Daoy (cell line): ENCODE measurements at places on chromosomes 7 and 10. TPM values are rescaled to one million over a fixed set of nuclear protein-coding genes. Genes with fewer than 3 reads are reported as not detected.

The NFE2L3 gene
- total RNA-seq: 273 and 296 TPM in 2 replicates

The BHLHA15 gene
- total RNA-seq: not detected in 2 replicates

The VSTM2A gene
- 0.23 TPM in 1 of 2 replicates, not detected in the other for total RNA-seq

The CDNF gene
- total RNA-seq: not detected in 2 replicates

The PON1 gene
- total RNA-seq: not detected in 2 replicates

The PTF1A gene
- not detected in 2 replicates for total RNA-seq

The GRM3 gene
- not detected in 2 replicates for total RNA-seq

- no peak for DNase-seq
Observed at GRCh38 chr7:101560856-101561255, 68.2 kb downstream of the MYL10 start.

DNA sequence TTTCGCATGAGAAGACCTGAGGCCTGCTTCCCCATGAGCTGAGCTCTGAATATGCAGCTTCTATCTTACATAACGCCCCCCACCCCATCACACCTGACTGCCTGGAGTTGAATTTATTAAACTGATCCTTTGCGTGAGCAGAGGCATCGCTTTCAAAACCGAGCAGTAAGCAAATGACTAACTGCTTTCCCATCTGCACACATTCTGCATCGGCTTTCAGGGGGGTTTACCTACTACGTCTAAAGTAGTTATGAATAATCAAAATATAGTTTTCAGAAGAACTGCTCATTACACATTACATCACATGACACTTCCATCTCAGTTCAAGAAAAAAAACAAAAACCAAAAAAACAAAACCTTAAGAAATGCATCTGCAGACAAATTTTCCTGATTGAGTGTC lies 54.7 kb upstream of the EGR2 start:
- DNase-seq: no peak

DNA sequence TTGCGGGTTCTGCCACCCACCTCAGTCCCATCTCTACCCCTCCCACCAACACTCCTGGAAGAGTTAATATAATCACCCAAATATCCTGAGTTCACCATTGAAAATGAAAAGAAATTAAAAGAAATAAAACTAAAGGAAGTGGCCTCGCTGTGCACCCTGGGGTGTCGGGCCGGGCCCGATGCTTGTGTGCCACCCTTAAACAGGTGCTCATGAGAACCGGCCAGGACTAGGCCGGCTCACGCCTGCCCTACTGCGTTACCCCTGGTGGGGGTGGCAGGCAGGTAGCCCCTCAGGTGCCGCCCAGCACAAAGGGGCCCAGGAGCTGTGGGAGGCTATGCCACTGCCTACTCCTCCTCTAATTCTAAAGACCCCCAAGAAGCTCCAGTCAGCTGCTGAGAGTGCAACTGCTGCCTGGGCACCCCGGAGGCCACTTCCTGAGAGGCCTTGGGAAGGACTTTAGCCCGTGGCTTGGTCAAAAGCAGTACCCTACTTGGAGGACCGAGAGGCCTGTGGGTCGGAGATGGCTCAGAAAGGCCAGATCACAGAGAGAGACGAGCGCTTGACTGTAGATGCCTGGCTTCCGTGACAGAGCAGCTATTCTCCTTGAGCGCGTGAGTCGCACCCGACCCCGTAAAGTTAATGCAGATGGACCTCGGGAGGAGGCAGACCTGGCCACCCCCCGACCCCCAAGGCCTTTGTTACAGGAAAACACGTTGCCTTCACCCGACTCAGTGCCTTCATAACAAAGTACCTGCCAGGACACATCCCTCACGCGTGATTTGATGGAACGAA lies 51.0 kb upstream of the PPP2R2D start:
- DNase-seq: no peak

- no peak for DNase-seq
Observed at GRCh38 chr7:18574676-18575075, 79.1 kb downstream of the HDAC9 start.

GRCh38 chr7:158077151-158077840 lies 510.3 kb downstream of the PTPRN2 start:
- no peak for DNase-seq

GRCh38 chr10:31974434-31975124 lies 45.9 kb upstream of the ARHGAP12 start:
- DNase-seq: peak; percentile 31

GRCh38 chr7:108618056-108618455 lies 48.4 kb downstream of the DNAJB9 start:
- DNase-seq: no peak

- no peak for DNase-seq
Observed at GRCh38 chr7:17031906-17032551, 150.2 kb upstream of the AGR3 start.

GRCh38 chr10:114048472-114048871 lies 4.8 kb downstream of the ADRB1 start:
- DNase-seq: no peak

GRCh38 chr10:75028748-75029147 lies 82.7 kb upstream of the SAMD8 start:
- no peak for DNase-seq

DNA sequence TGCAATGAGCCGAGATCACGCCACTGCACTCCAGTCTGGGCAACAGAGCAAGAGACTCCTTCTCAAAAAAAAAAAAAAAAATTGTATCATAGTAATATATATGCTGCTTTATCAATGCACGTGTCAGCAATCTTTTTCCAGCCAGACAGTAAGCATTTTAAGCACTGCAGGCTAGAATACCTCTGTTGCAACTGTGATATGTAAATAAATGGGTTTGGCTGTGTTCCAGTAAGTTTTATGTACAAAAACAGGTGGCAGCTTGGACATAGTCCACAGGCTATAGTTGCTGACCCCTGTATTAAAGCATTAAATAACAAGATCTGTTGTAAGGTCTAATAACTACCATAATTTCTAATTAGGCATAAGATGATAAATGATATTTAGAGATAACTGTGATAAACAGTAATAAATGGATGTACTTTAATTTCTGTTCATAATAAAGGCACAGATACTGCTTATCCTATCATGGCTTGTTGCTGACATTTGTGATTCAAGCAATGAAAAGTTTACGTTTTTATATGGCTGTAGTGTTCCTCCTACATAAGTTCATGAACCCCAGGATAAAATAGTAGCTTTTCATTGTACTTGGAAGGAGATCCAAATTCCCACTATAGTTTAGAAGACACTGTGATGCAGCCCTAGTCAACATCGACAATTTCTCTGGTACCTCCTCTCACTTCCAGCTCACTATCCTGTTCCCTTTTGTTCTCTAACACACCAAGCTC lies 161.4 kb downstream of the ELMO1 start:
- DNase-seq: no peak

DNA sequence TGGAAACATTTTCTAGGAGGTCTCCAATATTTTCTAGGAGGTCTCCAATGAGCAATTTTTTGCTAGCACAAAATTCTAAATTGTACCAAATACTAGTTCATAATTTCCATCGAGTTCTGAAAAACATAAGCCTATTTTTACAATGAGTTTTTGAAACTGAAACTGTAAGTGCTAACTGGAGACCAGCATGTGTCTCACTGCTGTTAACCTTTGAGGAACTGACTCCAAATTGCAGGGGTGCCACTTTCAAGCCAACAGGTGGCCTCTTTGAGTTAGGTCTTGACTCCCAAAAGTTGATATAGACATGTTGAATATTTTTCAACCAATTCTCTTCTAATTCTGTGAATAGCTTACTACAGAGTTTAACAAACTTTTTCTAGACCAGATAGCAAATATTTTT lies 58.8 kb downstream of the CAV1 start:
- DNase-seq: no peak

- DNase-seq: peak; percentile 67
Observed at GRCh38 chr10:13930120-13930519, 343.4 kb downstream of the PRPF18 start.

- DNase-seq: no peak
Observed at GRCh38 chr10:36555036-36555435, 570.4 kb upstream of the ANKRD30A start.

GRCh38 chr10:104957178-104957841 lies 316.2 kb downstream of the SORCS3 start:
- DNase-seq: no peak

DNA sequence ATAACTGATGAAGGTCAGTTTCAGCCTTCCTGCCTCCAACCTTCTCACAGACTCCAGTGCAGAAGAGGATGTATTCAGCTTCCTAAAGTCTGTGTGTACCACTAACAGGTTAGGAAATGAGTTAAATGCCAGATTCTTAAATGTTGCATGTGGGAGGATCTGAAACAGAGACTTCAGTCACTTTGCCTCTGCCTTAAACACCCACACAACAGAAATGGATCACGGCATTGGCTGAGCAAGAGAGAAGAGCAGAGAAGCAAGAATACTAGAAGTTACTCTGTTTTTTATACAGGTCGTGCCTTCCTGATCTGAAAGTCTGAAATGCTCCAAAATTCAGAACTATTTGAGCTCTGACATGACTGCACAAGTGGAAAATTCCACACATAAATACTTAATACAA lies 98.9 kb upstream of the ARHGAP21 start:
- DNase-seq: no peak
